ENCODE measurements at places on chromosomes 6 and 20. TPM values are rescaled to one million over a fixed set of nuclear protein-coding genes. Genes with fewer than 3 reads are reported as not detected.

VGLL2 gene
- not detected for total RNA-seq

CDH26 gene
- 0.50 TPM for total RNA-seq

ZCCHC3 gene
- 11.8 TPM for total RNA-seq

PYGB gene
- 81.7 TPM for total RNA-seq

TREML1 gene
- not detected for total RNA-seq

GRCh38 chr20:41352666-41353065, 12.0 kb downstream of the LPIN3 start:
- DNase-seq, result no peak
- no peaks in the 10 kb centered on the region for H3K36me3 ChIP-seq

DNA sequence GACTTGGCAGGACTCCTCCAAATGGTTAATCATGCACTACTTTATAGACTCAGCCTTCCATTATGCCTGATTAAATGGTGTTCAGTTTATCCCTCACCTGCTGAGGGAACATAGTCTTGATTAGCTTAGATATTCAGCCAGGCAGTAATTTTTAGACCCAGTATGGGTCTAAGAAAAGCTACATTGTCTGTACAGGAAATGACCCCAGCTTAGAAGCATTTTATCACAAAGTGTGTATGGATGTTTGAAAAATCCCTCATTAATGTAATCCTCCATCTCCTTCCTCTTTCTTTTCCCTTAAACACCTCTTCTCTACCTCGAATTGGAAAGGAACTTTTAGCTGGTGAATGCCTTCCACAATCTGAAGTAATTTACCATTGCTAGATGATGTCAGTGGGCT, 252.2 kb upstream of the BMP2 start:
- peak; percentile 40 for DNase-seq
- H3K27me3 ChIP-seq, result no peaks in the 10 kb centered on the region
- H3K4me1 ChIP-seq, result no peaks in the 10 kb centered on the region
- H3K4me3 ChIP-seq, result no peak overlapping the region
- H3K27ac ChIP-seq, result no peak overlapping the region

DNA sequence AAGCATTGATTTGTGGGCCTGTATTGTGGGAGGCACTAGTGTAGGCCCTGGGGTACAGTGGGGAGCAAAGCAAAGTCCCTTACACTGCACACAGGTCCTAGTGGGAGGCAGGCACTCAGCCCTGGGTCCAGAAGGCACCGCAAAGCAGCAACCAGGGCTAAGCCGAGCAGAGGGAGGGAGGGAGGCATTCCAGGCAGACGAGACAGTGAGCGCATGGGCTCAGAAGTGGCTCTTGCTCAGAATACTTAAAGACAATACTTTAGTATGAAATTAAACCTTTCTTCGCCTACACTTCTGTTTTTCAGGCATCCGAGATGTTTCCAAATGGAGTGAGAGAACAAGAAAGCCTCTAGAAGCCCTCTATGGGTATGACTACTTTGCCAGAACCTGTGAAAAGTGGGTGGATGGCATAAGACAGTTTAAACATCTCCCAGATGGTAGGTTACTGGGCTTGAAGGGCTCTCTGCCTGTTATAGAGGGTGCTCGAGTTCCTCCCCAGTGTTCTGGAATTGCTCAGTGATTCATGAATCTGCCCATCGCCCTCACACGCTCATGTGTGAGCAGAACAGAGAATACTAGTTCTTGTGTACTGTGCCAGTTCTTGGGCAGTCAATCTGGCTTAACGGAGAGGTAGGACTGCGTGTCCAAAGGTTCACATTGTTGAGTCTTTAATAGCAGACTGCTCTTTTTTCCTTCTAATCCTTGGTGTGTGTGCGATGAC, 18.7 kb downstream of the BPHL start:
- H3K36me3 ChIP-seq, result no peaks in the 10 kb centered on the region
- peaks cover 14% of the 10 kb centered on the region for H3K4me1 ChIP-seq
- no peak for DNase-seq
- H3K4me3 ChIP-seq, result no peak overlapping the region
- H3K27me3 ChIP-seq, result no peaks in the 10 kb centered on the region
- H3K27ac ChIP-seq, result no peak overlapping the region

DNA sequence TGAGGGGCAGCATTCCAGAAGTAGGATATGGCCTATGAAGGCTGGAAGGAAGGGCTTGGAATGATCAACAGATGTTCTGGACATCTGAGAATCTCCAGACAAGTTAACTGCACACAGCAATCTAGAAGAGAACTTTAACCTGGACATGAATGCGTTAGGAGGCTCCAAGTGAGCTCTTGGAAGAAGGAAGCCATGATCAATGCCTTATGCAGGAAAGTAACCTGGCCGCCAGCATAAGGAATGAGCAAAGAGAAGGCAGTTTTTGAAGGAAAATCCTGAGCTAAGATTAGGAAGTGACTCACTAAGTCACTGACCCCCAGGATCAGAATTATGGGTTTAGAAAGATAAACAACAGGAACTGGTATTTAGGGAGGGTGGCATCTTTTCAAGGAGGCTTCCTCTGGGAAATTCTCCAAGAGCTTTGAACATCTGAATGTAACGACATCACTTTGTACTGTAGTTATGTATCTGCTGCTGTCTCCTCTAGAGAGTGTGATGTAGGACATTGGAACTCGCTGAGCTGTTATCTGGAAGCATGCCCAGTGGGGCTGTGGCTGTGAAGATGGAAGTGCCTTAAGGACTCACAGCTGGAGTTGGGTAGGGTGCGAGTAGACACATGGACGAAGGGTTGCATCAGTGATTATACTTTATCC, 236.8 kb downstream of the PACRG start:
- H3K4me1 ChIP-seq, result peaks cover 16% of the 10 kb centered on the region
- peak; percentile 100 for DNase-seq
- H3K27ac ChIP-seq, result peak overlapping the region; percentile 74
- no peaks in the 10 kb centered on the region for H3K27me3 ChIP-seq

DNA sequence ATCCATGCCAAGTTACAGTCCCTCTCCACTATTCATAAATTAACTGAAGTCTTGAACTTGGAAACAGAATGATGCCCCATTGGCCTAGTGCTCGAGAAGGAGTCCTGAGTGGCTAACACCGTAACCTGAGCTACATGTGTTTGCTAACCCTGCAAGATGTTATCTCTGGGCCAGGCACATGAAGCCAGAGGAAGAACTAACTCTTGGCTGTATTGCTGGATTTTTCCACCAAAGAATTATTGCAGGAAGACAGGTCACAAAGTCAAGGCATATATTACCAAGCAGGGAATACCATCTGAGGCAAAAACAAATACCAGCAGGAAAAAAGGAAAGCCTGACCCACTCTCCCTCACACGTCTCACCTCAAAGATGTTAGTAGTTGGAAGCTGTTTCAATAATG, 148.9 kb upstream of the PHACTR1 start:
- no peaks in the 10 kb centered on the region for H3K4me1 ChIP-seq
- H3K27ac ChIP-seq, result no peak overlapping the region
- no peaks in the 10 kb centered on the region for H3K27me3 ChIP-seq
- no peak for DNase-seq
- no peak overlapping the region for H3K4me3 ChIP-seq

DNA sequence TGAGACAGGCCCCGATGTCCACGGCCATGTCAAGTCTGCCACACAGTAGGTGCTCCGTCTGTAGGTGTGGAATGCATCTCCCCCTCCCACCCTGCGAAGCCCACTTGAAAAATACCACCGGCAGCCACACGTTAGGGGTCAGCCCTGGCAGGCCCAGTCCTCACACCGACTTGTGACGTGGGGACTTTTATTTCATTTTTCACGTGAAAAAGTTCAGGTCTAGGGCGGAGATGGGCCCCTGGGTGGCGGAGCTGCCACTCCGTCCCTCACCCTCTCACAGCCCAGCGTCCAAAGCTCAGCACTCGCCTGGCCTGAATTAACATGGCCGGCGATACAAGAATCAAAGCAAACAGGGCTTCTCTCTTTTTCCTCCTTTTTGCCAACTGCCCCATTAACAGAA, 3.8 kb upstream of the TUBB1 start:
- no peak overlapping the region for H3K4me3 ChIP-seq
- no peaks in the 10 kb centered on the region for H3K27me3 ChIP-seq
- H3K27ac ChIP-seq, result no peak overlapping the region
- peaks cover 11% of the 10 kb centered on the region for H3K4me1 ChIP-seq

DNA sequence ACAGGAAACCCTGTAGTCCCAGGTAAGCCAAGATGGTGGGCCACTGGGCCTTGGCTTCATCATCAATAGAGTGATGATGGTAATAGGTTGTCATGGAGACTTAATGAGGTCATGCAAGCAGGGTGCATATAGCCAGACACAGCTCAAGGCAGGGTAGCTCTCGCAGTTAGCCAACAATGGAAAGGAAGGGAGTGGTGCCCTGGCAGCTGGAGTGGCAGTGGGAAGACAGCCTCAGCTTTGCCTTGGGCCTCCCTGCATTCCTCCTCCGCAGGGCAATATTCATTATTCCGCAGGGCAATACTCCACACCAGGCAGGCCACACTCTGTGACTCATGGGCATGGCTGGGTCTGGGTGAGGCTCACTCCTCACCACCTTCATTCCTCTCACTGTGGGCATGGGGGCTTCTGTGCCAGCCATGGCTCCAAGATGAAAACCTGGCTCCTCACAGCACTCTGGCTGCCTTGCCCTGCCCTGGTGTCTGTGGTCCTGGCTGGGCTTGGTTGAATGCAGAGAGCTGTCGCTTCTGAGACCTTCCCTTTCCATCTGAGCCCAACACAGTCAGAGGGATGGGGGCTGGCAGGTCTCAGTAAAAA, 163.1 kb upstream of the PMEPA1 start:
- H3K36me3 ChIP-seq, result no peaks in the 10 kb centered on the region
- no peak for DNase-seq
- no peaks in the 10 kb centered on the region for H3K4me1 ChIP-seq

DNA sequence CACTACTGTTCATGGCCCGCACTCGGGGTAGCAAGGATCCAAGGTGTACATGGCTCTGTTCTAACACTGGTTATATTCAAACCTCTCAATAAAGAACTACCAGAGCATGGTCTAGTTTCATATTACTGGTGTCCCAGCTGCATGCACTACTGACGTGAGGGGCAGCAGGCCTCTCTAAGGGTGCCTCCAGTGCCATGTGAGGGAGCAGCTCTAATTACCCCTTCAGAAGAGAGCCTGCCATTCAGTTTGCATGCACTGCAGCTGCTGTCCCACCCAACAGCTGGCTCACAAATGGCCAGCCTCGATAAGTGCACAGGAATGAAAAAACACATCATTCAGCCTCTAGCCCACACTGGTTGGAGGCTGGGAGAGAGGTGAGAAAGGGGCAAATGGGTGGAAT, 85.2 kb downstream of the SMLR1 start:
- no peak for DNase-seq
- H3K27ac ChIP-seq, result no peak overlapping the region
- no peak overlapping the region for H3K4me3 ChIP-seq
- peaks cover 4% of the 10 kb centered on the region for H3K4me1 ChIP-seq
- no peaks in the 10 kb centered on the region for H3K36me3 ChIP-seq

- peak; percentile 28 for DNase-seq
- no peaks in the 10 kb centered on the region for H3K27me3 ChIP-seq
- H3K27ac ChIP-seq, result no peak overlapping the region
- H3K36me3 ChIP-seq, result no peaks in the 10 kb centered on the region
Measured at GRCh38 chr6:52617087-52617486, 40.2 kb upstream of the TRAM2 start.

DNA sequence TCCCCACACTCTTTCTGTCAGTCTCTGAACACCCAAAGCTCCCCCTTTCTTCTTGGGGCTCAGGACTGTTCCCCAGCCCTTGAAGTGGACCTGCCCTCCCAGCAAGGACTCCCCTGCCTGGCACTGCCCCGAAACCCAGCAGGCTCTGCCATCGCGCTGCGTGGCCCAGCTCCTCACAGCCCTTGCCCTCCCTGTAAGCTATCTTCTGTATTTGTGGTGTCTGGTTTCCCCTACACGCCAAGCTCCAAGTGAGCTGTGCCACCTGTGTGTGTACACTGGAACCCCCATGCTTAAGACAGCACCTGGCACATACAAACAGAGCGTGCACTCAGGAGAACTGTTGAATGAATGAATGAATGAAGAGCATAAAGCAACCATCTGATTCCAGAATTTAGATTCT, 57.7 kb downstream of the TMEM242 start:
- H3K4me1 ChIP-seq, result no peaks in the 10 kb centered on the region
- H3K4me3 ChIP-seq, result no peak overlapping the region
- H3K36me3 ChIP-seq, result no peaks in the 10 kb centered on the region
- H3K27ac ChIP-seq, result no peak overlapping the region
- H3K27me3 ChIP-seq, result peaks cover under 1% of the 10 kb centered on the region
- no peak for DNase-seq

- no peak overlapping the region for H3K4me3 ChIP-seq
- H3K36me3 ChIP-seq, result no peaks in the 10 kb centered on the region
- no peak overlapping the region for H3K27ac ChIP-seq
- H3K27me3 ChIP-seq, result no peaks in the 10 kb centered on the region
- no peak for DNase-seq
Measured at GRCh38 chr6:146827216-146827928, 228.6 kb downstream of the ADGB start.

DNA sequence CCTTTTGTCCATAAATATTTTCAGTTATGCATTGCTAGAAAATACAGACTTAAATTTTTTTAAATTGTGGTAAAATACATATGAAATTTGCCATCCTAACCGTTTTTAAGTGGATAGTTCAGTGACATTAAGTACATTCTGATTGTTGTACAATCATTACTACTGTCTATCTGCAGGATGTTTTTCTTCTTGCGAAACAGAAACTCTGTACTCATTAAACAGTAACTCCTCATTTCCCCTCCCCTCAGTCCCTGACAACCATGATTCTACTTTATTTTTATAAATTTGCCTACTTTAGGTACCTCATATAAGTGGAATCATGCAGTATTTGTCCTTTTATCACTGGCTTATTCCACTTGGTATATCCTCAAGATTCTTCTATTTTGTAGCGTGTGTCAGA, 21.3 kb downstream of the TAF11 start:
- H3K36me3 ChIP-seq, result peaks cover 2% of the 10 kb centered on the region
- DNase-seq, result no peak
- H3K27me3 ChIP-seq, result no peaks in the 10 kb centered on the region
- no peak overlapping the region for H3K4me3 ChIP-seq

GRCh38 chr6:111837007-111837406, 36.2 kb downstream of the FYN start:
- H3K27ac ChIP-seq, result no peak overlapping the region
- peaks cover 2% of the 10 kb centered on the region for H3K4me1 ChIP-seq
- no peaks in the 10 kb centered on the region for H3K27me3 ChIP-seq
- no peak overlapping the region for H3K4me3 ChIP-seq
- no peak for DNase-seq

DNA sequence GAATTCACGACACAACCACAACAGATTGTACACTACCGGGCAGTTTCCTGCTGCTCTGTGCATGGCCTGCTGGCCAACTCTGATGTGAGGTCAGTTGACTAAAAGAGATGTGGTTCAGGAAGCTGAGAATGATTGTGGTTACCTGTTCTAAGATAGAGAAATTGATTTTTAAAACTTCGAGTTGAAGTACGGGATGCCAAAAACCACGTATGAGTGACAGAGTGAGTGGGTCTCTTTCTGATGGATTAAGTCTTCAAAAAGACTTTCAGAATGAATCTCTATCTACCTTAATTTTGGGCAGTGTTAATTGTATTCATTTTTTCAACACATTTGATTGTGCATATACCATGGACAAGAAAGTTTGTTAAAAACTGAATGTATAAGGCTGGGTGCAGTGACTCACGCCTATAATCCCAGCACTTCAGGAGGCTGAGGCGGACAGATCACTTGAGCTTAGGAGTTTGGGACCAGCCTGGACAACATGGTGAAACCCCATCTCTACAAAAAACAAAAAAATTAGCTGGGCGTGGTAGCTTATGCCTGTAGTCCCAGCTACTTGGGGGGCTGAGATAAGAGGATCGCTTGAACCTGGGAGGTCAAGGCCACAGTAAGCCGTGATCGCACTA, 121.2 kb downstream of the SGK1 start:
- H3K27ac ChIP-seq, result no peak overlapping the region
- H3K4me1 ChIP-seq, result no peaks in the 10 kb centered on the region
- H3K36me3 ChIP-seq, result no peaks in the 10 kb centered on the region
- peak; percentile 66 for DNase-seq
- H3K4me3 ChIP-seq, result no peak overlapping the region
